Activated CD8-positive, alpha-beta memory T cell treated with anti-CD3 and anti-CD28 coated beads, Interleukin-2, amount 50 U/mL, for 48 hours (primary cell): ENCODE measurements at places on chromosomes 1 and 21.

GRCh38 chr1:24351247-24351646, 32.1 kb downstream of the GRHL3 start:
- no peak for DNase-seq

DNA sequence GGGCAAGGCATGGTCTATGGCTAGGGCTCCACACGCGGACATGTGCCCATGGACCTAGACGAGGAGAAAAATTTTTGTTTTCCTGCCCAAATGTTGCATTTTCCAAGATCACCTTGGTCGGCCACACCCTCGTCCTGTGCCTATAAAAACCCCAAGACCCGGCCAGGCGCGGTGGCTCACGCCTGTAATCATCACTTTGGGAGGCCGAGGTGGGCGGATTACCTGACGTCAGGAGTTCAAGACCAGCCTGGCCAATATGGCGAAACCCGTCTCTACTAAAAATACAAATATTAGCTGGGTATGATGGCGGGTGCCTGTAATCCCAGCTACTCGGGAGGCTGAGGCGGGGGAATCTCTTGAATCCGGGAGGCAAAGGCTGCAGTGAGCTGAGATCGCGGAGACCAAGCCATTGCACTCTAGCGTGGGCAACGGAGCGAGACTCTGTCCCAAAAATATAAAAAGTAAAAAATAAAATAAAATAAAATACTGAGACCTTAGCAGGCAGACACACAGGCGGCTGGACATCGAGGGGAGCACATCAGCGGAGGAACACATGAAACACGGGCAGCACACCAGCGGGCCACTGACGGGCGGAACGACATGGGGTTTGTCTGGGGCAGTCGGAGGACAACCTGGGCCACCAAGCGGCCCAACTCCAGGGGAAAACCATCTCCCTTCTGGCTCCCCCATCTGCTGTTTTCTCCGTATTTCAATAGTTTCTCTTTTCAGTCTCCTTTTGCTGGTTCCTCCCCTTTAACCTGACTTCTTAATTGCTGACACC, 60.7 kb upstream of the TBX15 start:
- DNase-seq, result no peak

GRCh38 chr1:162706606-162707005, 74.3 kb downstream of the DDR2 start:
- no peak for DNase-seq

DNA sequence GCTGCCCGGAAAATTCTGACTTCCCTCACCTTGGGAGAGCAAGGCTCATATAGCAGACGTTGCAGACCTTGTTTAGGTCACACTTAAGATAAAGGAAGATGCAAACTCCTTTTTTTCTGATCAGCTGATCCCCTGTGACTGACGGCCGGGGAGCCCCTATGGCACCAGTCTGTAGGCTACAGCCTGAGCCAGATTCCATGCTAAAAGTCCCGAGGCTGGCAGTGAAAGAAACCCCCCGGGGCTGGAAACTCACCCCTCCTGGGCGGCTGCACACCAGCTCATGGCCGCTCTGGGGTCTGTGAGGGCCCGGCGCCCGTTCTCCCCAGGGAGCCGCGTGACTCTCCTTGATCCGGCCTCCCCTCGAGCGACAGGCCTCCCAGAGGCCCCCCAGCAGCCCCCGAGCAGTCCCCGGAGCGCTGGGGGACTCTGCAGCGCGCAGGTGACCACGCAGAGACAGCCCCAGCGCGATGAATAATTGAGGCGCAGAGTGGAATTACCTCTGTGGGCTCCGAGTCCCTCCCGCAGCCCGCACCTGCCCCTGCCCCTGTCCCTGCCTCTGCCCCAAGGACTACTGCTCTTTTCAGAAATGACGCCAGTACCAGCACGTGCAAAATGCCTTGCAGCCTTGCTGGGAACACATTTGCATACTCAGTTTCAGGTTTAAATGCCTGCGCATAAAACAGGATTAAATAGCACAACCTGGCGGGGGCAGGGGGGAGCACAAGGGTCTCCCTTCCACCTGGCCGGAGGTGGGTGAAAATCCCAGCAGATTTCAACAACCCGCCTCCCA, 62.6 kb upstream of the CLDN14 start:
- DNase-seq, result peak; percentile 45

DNA sequence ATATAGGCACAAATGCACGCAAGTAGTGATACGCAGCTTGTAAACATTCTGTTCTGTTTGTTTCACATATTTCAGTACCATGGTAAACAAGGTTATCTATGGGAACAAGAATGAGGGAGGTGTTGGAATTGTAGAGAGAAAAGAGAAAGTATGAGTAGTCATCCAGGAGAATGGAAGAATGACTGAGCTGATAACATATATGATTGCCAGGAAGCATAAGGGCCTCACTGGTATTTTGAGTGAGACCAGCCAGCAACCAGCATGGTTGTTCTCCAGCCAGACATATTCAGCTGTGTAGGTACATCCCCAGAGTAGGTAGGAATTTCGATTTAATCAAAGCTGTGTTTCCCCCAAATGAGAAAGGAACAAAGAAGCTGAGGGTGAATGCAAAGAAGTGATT, 58.9 kb upstream of the ARTN start:
- DNase-seq, result no peak

GRCh38 chr1:164092603-164093353, 466.2 kb upstream of the PBX1 start:
- peak; percentile 53 for DNase-seq

GRCh38 chr21:28345934-28346333, 646.7 kb downstream of the LTN1 start:
- no peak for DNase-seq

DNA sequence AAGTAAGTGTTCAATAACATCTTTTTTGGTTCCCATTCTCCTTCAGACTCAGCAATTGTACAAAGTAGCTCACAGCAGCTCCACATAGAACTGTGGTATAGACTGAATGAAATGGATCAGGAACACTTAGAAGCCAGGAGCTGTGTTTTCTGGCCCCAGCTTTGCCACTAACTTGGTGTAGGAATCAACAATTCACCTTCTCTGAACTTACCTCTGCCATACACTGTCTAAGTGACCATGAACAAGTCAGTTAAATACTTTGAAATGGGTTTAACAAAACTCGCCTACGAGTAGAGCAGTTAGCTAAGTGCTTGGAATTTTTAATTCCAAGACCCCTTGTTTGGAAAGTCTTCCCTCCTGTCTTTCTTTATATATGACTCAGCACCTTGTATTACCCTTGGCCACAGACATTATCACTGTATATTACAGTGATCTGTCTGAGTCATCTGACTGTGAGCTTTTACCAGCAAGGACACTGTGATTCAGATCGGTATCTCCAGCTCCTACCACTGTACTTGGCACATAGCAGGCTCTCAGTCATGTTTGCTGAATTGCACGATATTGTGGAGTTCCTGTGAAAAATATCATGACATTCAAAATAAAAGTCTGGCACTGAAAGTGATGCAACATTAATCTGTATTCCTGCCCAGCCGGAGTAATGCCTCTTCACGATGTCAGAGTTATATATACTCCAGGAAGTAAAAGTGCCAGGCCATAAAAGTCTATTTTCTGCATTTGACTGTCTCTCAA, 101.7 kb upstream of the BEND5 start:
- DNase-seq, result no peak

GRCh38 chr1:226384040-226384439, 23.9 kb downstream of the PARP1 start:
- no peak for DNase-seq

DNA sequence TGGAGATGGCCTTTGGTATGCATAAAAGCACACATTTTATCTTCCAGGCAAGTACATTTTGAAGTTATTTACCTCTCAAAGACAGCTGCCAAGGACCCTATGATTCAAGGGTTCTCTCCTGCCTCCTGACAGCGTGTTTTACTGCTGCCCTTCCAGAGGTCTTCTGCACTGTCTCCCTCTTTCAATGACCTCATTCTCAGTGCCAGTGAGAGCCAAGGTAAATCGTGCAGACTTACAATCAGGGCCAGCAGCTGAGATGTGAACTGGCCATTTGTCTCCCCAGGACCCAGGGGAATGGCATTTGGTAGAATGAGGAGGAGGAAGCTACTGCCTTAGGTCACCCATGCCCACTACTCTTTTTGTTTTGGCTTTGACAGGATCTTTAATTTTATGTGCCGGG, 84.2 kb upstream of the FGGY start:
- DNase-seq, result no peak

- no peak for DNase-seq
Observed at GRCh38 chr1:15722836-15723532, 13.1 kb upstream of the SLC25A34 start.

- DNase-seq, result no peak
Observed at GRCh38 chr1:102961549-102961948, 146.8 kb downstream of the COL11A1 start.

DNA sequence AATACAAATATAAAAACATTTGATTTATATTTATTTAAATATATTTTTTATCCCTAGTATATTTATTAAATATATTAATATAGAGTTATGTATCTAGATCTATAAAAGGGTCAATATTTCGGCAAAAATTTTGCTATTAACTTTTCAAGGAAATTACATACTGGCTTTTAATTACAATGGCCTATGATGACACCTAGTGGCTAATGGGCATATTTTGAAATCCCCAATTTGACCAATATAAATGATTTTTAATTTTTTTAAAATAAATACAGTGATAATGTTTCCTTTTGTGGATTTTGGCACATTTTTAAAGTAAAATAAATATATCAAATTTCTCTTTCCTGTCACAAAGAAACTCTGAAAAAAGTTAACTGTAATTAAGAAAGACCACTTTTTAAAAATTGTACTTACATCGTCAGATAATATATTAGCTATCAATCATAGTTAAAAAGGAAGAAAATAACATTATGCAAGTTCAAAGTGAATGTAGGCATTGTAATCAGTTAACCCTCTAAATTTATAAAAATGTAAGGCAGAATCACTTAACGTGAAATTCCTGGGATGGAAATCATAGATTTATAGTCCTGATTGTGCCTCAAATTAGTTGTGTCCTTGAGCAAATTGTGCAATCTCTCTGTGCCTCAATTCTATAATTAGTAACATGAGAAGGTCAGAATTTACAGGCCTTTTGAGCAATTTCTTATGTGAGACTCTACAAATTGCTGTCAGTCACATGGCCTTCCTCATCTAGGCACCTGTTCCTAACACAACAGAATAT, 25.6 kb upstream of the RGS13 start:
- DNase-seq, result no peak

- no peak for DNase-seq
Observed at GRCh38 chr1:109826930-109827349, 63.2 kb upstream of the EPS8L3 start.

GRCh38 chr1:152884085-152884484, 6.0 kb downstream of the SMCP start:
- DNase-seq, result no peak

DNA sequence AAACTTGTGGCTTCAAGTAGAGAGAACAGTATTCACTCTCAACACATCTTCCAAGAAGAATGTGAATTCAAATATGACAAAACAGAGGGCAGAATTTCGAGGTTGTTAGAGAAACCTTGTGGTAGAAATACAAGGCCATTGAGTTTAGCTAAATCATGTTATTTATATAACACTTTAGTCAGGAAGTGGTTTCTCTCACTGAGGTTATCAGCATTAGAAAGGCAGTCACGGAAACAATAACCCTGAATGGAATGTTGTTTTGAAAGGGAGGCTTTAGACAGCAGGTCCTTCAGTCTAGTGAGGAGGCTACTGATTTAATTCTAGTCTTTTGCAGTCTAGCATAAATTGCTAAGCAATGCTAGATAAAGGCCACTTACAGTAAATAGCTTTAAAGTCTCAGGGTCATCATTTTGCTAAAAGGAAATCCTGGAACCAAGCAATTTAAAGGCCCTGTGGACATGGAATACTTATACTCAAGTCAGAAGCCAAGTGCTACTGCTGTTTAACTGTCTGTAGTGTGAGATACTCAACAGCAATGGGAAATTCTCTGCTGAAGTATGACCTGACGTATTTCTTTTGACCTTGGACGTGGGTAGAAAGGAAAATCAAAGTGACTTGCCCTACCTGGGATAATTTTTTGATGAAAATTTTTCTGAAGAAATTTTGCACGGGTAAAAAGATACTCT, 89.0 kb upstream of the CHODL start:
- no peak for DNase-seq

GRCh38 chr1:5098981-5099385, 444.6 kb downstream of the AJAP1 start:
- no peak for DNase-seq

GRCh38 chr1:110707232-110707631, 32.5 kb upstream of the KCNA3 start:
- no peak for DNase-seq

DNA sequence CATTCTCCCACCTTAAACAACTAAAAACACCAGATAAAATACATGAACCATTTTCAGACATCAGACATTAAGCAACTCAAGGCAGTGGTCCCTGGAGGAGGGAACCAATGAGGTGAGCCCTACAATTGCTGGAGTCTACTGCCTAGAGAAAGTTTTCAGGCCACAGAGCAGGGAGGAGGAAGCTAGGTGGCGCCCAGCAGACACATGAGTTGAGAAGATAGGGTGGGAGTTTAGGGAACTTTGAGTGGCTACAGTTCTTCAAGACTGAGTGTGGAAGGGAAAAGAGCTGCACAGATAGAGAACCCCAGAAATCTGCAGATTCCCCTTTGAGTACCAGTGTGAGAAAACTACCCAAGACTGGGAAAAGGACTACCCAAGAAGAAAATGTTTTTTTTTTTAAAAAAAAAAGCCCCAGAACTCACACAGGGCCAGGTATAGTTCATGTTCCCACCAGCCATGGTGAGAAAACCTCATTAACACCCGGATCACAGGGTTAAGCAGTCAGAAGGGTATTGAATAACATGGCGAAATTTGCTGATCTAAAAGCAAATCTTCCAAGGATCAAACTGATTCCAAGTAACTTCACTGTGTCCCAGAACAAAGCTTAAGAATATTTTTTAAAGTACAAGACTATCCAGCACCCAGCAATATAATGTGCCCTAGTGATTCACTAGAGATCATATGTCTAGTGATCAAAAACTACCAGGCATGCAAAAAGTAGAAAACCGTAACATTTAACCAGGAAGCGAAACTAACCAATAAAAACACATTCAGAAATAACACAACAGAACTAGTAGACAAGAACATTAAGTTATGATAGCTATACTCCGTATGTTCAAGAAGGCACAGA, 12.0 kb downstream of the ALDH9A1 start:
- no peak for DNase-seq

GRCh38 chr1:161720422-161720821, 922 bp upstream of the FCRLB start:
- no peak for DNase-seq

GRCh38 chr1:4461726-4462290, 192.6 kb upstream of the AJAP1 start:
- no peak for DNase-seq

DNA sequence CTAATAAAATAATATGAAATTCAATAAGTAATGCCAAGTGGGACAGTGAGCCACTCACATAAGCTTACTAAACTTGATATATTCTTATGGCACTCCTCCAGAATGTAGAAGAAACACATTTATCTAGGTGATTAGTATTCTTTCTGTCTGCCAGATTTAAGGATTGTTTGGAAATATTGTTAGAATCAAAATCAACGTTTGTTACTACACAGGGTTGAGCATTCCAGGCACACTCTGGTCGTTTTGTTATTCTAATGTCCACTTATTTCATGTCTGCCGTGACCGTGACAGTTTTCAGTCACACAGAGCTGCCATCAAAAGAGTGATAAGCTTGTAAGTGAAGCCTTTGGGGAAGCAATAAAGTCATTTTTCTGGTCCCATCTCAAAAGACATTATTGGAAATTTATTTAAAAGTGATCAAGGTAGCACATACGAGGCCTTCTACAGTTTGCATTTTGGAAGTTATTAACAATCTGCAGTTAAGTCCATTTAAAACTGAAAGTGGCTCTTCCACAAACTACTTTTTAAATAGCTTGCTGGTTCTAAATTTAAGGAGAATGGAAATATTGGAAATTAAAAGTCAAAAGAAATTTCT, 38.0 kb downstream of the NFIA start:
- DNase-seq, result no peak
